ENCODE measurements at places on chromosomes 5 and 9. TPM values are rescaled to one million over a fixed set of nuclear protein-coding genes. Genes with fewer than 3 reads are reported as not detected.

DNA sequence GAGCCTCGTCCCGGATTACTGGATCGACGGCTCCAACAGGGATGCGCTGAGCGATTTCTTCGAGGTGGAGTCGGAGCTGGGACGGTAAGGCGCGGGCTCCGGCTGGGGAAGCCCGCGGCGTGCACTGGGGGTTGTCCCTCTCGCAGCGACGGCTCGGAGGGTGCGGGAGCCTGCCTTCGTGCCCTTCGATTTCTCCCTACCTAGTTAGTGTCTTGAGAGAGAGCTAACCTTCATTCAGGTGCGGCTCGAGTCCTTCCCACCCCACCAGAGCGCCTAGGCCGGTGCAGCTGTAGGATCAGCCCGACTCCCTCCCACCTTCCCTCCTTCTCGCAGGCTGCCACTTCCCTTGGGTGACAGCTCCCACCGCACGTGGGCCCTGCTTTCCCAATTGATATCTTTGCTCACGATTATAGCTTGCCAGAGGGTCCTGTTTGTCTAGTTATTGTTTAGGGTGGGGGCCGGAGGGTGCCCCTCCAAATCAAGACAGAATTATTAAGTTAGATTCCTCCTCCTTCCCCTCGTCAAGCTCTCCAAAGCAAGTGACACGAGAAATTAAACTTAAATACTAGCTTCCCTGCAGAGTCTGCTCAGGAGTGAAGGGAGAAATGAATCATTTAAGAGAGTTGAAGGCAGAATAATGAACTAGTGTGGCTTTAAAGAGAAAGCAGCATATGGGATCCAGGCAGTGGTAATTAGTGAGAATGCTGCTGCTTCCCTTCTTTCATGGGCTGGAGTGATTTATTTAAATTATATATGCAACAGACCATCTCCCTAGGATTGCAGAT, 569 bp downstream of the CAMK4 start:
- DNase-seq: peak; percentile 51

TSSK1B gene
- 0.10 TPM for total RNA-seq

GRCh38 chr9:115328677-115329076, 210.7 kb upstream of the TNC start:
- no peak for DNase-seq

DNA sequence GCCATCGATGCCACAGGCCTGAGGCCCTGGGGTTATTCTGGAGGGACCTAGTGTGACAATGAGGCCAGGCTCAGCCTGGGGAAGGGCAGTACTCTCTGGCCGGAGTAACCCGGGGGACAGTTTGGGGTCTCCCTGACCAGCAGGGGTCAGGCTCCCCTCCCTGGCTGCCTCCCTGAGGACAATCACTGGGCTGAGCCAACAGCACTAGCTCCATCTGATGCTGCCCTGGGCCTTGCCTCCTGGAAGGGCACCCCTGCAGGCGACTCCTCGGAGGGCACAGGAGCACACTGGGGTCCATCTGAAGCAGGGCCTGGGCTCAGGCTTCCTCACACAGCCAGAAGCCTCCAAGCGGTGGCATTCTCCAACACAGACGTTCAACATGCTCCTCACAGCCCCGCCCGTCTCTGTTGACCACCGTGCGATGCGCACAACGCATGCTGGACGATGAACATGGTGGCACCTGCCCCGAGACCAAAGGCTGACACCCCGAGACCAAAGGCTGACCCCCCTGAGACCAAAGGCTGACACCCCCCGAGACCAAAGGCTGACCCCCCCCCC, 68.3 kb downstream of the ADAMTS2 start:
- no peak for DNase-seq

SPEF2 gene
- 25.0 TPM for total RNA-seq

BRINP1 gene
- 47.2 TPM for total RNA-seq

CDH9 gene
- 3.2 TPM for total RNA-seq

- DNase-seq: no peak
Observed at GRCh38 chr9:136944212-136944518, 373 bp downstream of the FBXW5 start.

GRCh38 chr9:109997682-109998081, 210.3 kb downstream of the C9orf152 start:
- no peak for DNase-seq

- no peak for DNase-seq
Observed at GRCh38 chr5:44506561-44506960, 117.3 kb upstream of the FGF10 start.

DNA sequence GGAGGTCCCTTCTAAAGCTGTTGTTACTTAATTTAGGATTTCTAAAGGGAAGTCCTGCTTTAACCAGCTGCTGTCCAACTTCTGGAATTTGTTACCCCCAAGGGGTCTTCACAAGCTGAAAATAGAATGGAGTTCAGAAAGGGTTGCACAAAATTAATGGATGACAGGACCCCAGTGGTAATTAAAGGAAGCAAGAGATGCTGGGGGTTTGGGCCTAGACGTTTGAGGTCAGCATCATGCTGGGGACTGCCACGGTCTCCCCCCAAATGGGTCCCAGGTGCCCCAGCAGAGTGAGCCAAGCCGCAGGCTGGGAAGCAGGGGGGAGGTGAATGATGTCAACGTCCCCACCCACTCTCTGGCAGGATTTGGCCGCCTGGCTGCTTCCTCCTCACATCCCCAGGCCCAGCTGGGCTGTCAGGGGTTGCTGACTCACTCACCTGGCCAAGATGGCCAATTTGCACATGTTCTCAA, 97.5 kb upstream of the ARAP3 start:
- DNase-seq: no peak

IFNA2 gene
- total RNA-seq: not detected

GRCh38 chr5:90944116-90944515, 385.5 kb downstream of the ADGRV1 start:
- no peak for DNase-seq

DNA sequence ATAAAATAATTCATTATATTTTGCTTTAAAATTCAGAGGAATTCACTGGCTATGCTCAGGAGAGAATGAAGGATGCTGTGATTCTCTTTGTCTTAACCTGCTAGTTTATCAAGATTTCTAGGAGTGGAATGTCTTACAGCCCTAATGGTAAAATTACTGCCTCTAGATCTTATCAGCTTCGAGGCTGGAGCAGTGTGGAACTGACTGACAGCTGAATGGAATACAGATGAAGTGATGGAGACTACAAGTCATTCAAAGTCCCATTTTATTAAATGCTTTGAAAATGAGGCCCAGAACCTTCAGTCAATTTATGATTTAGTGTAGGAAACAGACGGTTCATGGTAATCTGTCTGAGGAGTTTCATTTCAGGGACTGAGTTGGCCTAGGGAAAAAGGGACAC, 202.1 kb downstream of the RFX3 start:
- no peak for DNase-seq

IFNA14 gene
- total RNA-seq: not detected

GRCh38 chr9:4604678-4605095, 57.4 kb upstream of the PLPP6 start:
- DNase-seq: peak; percentile 43

DNA sequence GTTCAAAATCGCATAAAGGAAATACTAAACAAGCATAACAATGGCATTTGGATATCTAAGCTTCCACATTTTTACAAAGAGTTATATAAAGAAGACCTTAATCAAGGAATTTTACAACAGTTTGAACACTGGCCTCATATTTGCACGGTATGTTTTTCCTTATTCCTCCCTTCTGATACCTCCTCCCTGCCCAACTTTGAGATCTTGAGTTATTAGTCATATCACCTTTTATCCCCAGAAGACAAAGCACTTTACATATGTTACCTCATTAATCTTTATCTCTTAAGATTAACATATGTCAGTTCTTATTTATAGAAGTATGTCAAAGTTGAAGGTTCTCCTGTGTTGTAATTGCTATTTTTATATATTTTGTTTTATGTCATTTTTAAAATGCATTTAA, 29.8 kb downstream of the TDRD7 start:
- no peak for DNase-seq

DNA sequence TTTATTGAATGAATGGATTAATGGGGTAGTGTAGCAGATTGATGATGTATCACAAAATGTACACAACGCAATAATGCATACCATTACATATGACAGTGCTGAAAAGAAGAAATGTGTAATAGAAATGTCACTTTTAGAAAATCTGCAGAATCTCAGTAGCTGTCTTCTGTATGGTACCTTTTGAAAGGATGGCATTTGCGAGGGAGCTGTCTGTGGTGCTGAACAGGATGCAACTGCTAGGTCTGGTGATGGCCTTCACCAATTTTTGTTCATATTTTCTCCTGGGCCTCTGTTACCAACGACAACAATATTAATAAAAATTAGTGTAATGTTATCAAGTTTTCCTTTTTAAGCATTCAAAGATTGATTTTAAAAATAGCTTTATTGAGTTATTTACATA, 36.2 kb upstream of the OTULIN start:
- DNase-seq: no peak

HAVCR2 gene
- total RNA-seq: 10.6 TPM

FOXD4L5 gene
- total RNA-seq: 0.40 TPM

GRCh38 chr5:151738125-151738848, 20.1 kb downstream of the ATOX1 start:
- DNase-seq: no peak

SLC6A3 gene
- total RNA-seq: 12.0 TPM

DNA sequence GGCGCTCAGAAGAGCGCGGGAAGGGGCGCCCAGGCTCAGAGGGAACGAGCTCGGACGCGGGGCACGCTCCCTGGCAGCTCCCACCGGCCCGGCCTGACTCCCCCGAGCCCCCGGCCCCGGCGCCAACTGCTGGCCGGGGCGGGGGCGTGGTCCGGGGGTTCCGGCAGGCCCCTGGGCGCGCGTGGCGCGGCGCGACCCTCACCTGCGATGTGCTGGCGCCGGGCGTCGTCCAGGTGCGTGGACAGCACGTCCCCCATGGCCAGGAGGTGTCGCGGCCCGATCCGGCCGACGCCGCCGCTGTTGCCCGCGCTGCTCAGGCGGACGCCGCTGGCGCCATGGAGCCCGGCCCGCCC, 43.5 kb upstream of the STXBP1 start:
- no peak for DNase-seq

Measured in spinal cord (tissue), 10 donors.